Fibroblast of skin of left biceps (primary cell): ENCODE measurements at places on chromosomes 2 and 18.

DNA sequence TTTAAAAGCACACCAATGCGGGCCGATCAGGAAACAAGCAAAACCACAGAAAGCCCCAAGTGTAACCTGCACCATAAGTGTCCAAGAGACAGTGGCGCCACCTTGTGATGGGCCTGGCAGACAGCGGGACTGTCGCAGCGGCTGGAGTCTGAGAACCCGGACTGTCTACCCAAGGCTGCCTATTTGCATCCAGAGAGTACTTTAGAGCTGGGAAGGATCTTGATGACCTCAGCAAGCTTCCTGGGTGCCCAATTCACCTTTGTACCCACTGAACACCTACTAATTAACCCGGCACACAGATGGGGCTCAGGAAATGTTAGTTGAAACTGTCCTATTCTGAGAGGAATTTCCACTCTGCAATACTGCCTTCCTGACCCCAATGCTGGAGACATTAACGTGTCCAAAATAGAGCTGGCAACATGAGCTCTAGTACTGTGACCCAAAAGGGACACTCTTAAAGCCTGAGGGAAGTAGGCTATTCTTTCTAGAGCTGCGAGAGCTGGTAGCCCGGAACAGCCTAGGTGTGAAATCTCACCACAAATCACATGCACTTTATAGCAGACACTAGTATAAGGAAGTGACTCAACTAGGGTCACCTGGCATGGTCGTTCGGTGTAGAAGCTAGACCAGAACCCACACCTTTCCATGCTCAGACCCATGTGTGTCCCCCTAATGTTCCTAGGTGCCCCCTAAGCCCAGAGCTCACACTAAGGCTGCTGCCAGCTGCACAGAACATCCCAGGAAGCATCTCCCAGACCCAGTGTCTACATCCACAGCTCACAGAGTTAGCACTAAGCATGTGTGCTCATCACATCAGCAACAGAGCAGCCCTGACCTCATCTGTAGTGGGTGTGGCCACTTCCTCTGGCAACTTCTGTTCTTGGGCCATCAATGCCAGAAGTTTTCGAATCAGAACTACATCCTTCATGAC is 25.4 kb downstream of the POLR1A start:
- DNase-seq, result no peak

GRCh38 chr18:76687304-76687962 is 134.9 kb upstream of the ZNF236 start:
- no peak for DNase-seq

DNA sequence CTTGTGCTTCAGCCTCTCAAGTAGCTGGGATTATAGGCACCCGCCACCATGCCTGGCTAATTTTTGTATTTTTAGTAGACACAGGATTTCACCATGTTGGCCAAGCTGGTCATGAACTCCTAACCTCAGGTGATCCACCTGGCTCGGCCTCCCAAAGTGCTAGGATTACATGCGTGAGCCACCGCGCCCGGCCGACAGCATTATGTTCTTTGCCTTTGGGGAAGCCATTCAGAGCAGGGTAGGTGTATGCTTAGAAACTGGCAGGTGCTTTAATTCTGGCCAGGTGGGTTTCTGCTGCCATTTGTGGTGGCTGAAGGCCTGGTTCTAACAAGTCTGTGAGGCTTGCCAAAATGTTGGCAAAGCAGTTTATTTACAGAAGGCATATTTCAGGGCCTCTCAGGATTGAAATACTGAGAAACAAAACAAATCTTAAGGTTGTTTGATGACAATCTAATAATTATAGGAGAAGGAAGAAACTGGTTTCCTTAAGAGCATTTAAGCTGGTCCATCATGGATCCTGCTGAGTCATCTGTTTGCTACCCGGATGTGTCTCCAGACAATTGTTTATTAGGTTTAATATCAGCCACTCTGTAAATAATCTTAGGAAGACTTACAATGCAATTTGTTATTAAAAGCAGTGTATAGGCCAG is 16.0 kb downstream of the SLC20A1 start:
- DNase-seq, result no peak

DNA sequence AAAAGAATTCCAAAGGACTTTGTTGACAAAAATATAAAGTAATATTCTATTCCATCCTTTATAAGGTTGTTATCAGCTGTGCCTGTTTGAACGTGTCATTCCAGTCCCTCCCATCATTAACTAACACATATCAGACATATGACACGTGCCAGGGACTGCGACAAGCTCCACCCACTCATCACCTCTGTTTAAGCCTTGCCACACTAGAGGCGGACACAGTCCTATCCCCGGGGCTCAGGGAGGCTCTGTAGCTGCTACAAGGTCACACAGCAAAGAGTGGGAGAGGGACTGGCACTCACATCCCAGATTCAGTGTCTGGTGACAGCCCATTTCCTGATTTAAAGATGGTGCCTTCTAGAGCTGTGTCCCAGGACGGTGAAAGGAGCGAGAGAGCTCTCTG is 30.0 kb downstream of the TBC1D8 start:
- DNase-seq, result no peak

- DNase-seq, result peak; percentile 77
Observed at GRCh38 chr2:197908990-197909776, 104.8 kb downstream of the PLCL1 start.

- no peak for DNase-seq
Observed at GRCh38 chr2:236647621-236648020, 78.0 kb downstream of the ACKR3 start.

DNA sequence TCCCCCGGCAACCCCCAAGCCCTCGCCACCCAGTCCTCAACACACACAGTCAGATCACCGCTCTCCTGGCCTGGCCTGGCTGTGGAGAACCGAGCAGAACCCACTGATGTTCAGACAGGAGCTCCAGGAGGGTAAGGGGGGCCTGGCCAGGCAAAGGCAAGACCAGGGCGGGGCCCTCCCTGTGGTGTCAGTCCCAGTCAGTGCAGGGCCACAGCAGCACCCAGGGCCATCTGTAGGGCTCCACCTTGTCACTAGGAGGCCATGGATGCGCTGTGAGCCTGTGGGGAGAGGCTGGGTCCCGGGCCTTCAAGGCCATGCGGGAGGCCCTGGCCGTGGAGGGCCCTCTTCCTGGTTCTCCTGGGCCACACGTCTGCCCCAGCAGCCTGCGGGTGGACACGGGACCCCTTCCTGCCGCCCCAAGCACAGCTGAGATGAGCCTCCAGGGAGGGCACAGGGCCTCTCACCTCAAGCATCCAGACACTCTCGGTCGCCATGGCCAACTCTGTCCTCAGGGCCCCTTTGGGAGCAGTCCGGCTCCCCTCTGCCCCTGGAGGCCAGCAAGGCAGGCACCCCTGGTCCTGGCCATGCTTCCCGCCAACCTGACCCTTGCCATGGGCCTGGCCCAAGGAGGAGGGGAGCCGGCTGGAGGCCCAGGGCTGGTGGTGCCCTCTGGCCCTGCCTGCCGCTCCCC is 2.0 kb downstream of the ANO7 start:
- no peak for DNase-seq

DNA sequence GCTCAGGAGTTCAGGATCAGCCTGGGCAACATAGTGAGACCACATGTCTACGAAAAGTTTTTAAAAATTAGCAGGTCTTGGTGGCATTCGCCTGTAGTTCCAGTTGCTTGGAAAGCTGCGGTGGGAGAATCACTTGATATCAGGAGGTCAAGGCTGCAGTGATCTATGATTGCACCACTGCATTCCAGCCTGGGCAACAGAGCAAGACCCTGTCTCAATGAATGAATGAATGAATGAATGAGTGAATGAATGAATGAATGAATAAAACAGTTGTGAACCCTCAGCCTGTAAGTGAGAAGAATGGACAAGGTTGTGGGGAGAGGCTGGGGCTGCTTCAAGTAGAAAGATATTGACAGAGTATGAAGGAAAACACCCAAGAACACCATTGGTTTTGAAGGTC is 48.0 kb downstream of the ARHGAP28 start:
- DNase-seq, result no peak

DNA sequence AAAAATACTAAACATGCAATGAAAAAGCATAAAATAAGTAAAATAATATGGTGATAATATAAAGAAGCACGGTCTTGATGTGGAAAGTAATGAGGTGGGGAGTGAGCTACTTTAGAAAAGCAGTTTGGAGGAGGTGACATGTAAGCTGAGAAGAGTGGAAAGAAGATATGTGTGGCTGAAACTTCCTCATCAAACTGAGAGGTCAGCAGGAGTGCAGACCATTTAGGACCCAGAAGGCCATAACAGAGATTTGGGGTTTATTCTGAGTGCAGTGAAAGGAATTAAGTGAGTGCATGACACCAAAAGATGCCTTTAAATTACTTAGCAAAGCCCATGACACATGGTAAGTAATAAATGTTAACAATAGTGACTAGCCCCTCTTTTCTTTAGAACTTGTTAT is 24.4 kb upstream of the TMEM182 start:
- DNase-seq, result no peak

GRCh38 chr2:2547451-2547850 is 216.4 kb upstream of the MYT1L start:
- no peak for DNase-seq

- no peak for DNase-seq
Observed at GRCh38 chr2:96760986-96761832, 507 bp downstream of the CNNM4 start.

DNA sequence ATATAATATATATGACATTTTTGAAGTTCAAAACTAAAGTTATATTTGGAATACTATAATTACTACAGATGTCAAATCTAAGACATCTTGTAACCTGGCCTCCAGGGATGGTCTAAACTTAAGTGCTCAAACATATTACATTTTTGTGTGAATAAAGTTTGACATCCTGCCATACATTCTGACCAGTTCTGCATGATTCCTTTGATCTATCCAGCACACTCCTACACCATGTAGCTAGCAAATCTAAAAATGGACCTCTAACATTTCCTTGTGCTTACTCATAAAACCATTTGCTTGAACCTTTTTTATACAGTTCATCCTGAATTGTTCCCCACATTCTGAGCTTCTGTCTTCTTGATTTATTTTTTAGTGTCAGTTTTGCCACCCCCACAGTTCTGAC is 294.3 kb upstream of the ZNF804A start:
- peak; percentile 16 for DNase-seq

- no peak for DNase-seq
Observed at GRCh38 chr2:157061799-157062198, 195.7 kb upstream of the GALNT5 start.

- no peak for DNase-seq
Observed at GRCh38 chr2:25671622-25672021, 1.8 kb downstream of the DTNB start.

DNA sequence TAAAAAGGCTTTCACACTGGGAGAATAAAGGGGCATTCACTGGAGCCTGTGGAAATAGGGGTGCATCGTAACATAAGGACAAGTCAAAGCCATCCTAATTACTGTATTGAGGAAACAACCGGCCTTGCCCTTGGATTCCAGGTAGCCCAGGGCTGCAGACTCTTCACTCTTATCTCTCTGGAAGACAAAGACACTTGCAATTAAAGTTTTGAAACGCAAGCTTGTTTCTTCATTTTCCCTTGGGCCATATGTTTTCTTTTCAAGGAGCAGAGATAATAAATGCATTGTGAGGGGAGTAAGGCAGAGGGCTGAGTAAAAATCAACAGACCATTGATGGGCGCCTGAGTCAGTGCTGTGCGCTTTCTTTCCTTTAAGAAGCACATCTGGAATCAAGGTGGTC is 11.5 kb downstream of the TNFRSF11A start:
- DNase-seq, result no peak

DNA sequence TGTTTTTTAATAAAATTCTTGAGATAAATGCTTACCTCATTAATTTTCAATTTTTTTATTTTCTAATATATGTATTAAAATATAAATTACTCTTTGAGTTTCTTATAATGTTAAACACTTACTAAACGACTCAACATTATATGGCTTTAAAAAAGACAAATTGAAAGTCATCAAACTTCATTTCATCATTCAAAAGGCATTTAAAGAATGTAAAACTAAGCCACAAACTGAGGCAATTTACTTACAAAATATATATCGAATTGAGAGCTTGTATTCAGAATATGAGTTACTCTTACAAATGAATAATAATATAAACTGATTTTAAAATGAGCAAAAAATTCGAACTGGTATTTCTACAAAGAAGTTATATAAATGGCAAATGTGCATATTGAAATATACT is 1262.2 kb upstream of the PIK3C3 start:
- no peak for DNase-seq
